ENCODE measurements at places on chromosomes 7 and 10. TPM values are rescaled to one million over a fixed set of nuclear protein-coding genes. Genes with fewer than 3 reads are reported as not detected.

Gene TMEM26
- total RNA-seq: not detected

GRCh38 chr7:129958643-129959470 lies 6.1 kb upstream of the UBE2H start:
- H3K36me3 ChIP-seq: no peaks in the 10 kb centered on the region
- no peak overlapping the region for H3K4me3 ChIP-seq
- H3K27ac ChIP-seq: peak overlapping the region; percentile 52

DNA sequence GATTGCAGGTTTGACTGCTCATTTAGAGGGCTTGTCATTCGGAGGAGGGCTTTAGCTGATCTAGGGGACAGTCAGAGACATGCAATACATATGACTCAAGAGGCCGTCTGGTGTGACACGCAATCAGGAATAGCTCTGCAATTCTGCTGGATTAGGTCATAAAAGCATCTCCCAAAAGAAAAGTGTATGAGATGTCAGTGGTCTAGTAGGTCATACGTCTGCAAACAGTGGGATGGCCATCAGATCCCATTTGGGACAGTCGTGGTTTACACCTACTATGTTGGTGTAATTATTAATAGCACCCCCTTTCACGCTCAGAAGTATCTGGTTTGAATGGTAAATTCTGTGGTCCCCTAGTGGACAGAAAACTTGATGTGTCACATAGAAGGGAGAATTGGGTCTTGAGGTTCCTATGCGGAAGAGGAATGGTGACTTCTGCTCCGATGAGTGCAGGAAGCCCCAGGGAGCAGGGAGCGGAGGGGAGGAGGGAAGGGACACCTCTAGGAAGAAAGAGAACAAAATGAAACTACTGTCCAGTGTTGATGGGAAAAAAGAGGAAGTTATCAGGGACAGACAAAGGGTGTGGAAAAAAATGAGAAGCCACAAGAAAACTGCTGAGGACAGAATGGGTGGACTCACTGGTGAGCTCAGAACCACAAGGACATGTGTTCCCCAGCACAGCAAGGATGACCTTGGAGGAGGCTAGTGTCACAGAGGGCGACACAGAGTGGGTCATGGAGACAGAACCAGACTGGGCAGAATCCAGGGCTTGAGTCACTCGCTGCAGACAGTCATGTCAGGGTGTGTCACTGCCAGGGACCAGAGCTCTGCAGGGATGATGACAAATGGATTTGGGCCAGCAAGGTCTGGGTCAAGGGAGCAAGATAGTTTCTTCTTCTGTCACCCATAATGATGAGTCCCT lies 59.9 kb downstream of the MAP3K8 start:
- no peaks in the 10 kb centered on the region for H3K27me3 ChIP-seq
- peak; percentile 74 for DNase-seq
- H3K36me3 ChIP-seq: peaks cover 20% of the 10 kb centered on the region
- H3K4me3 ChIP-seq: peak overlapping the region; percentile 80

DNA sequence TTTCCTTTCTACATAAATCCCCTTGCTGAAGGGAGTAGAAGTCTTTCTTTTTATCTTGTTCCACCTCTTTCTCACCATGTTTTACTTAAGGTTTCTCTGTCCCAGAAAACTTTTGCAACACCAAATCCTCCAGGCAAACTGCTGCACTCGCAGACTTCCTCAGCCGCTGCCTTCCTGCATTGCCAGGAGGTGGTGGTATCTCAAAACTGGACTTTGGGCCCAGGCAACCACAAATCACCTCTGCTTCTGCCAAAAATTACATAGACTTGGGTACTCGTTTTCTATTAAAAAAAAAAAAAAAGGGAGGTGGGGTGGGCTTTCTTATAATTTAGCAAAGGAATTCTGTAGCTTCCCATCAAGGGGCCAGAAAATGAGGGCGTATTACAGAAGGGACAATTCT lies 14.7 kb downstream of the INA start:
- no peaks in the 10 kb centered on the region for H3K36me3 ChIP-seq
- H3K4me1 ChIP-seq: no peaks in the 10 kb centered on the region
- H3K27me3 ChIP-seq: peaks cover 18% of the 10 kb centered on the region
- no peak for DNase-seq

GRCh38 chr7:158302274-158303070 lies 285.2 kb downstream of the PTPRN2 start:
- DNase-seq: no peak
- H3K27ac ChIP-seq: no peak overlapping the region
- H3K36me3 ChIP-seq: peaks cover 8% of the 10 kb centered on the region
- H3K4me3 ChIP-seq: no peak overlapping the region
- H3K4me1 ChIP-seq: no peaks in the 10 kb centered on the region

Gene ZNF479
- total RNA-seq: not detected

GRCh38 chr7:105932835-105933477 lies 30.1 kb upstream of the CDHR3 start:
- no peaks in the 10 kb centered on the region for H3K36me3 ChIP-seq
- DNase-seq: no peak
- H3K4me1 ChIP-seq: peaks cover 5% of the 10 kb centered on the region
- no peak overlapping the region for H3K27ac ChIP-seq
- H3K4me3 ChIP-seq: no peak overlapping the region

Gene AKR1C4
- total RNA-seq: not detected

GRCh38 chr10:75433216-75433615 lies 1.8 kb downstream of the LRMDA start:
- DNase-seq: no peak
- H3K27ac ChIP-seq: no peak overlapping the region
- H3K27me3 ChIP-seq: peaks cover 18% of the 10 kb centered on the region
- H3K36me3 ChIP-seq: no peaks in the 10 kb centered on the region

- DNase-seq: no peak
- no peak overlapping the region for H3K27ac ChIP-seq
- H3K27me3 ChIP-seq: no peaks in the 10 kb centered on the region
- H3K4me3 ChIP-seq: no peak overlapping the region
- no peaks in the 10 kb centered on the region for H3K36me3 ChIP-seq
Observed at GRCh38 chr7:119197172-119197876, 972.8 kb downstream of the ANKRD7 start.

DNA sequence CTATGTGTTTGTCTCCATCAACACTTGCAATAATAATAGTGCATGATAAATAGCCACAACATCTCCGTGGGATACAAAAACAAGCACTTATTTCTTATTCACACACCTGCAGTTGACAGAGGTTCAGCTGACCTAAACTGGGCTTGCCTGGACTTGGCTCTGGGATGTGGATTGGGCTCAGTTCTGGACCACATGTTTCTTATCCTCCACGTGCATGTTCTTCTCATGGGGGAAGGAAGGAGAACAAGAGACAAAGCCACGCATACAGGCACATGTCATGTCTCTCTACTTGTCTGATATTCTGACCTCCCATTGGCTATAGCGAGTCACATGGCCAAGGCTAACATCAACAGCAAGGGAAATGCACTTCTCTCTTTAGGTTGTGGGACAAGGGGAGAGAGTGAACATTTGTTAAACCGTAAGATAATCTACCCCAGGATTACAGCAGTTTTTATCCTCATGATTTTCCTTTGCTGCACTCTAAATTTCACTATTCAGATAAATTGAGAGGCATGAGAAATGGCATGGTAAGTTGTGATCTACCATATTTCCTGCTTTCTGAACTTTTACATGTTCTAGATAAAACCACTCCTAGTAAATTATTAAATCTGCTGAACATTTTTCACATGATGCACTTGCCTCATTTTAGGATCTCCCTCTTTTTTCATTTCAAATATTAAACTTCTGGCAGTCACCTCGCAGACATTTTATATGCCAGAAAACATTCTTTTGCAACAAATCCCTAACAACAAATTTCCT lies 33.7 kb downstream of the CFAP58 start:
- H3K27ac ChIP-seq: peak overlapping the region; percentile 17
- H3K4me3 ChIP-seq: peak overlapping the region; percentile 44
- no peaks in the 10 kb centered on the region for H3K36me3 ChIP-seq
- peaks cover 23% of the 10 kb centered on the region for H3K4me1 ChIP-seq
- H3K27me3 ChIP-seq: peaks cover 28% of the 10 kb centered on the region
- no peak for DNase-seq

- peaks cover 35% of the 10 kb centered on the region for H3K4me1 ChIP-seq
- peaks cover 33% of the 10 kb centered on the region for H3K36me3 ChIP-seq
- no peak overlapping the region for H3K4me3 ChIP-seq
- DNase-seq: no peak
Observed at GRCh38 chr10:119859420-119860258, 13.0 kb downstream of the MCMBP start.

Gene TEX47
- total RNA-seq: not detected

DNA sequence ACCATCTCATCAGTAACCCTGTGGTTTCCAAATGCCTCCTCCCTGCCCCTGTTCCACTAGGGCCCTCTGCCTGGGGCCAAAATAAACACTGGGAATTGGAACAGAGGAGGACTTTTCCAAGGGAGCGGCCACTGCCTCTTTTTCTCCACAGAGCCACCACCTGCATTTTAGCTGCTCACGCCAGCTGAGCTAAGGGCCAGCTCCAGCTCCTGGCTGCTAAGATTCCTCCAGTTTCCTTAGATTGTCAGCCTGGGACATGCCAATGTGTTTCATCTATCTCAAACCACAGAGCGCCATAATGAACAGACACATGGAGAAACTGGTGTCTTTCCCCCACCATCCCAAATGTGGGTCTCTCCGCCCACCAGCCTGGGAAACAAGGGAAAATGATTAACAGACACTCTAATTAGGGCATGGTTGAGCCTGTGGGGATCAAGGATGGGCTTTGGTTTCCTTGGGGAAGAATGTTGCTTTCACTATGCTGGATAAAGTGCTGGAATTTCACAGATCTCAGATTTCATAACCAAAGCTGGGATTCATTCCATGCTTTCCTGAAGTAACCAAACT lies 52.2 kb downstream of the ASB13 start:
- H3K27ac ChIP-seq: no peak overlapping the region
- no peaks in the 10 kb centered on the region for H3K4me1 ChIP-seq
- H3K36me3 ChIP-seq: no peaks in the 10 kb centered on the region
- H3K4me3 ChIP-seq: no peak overlapping the region
- H3K27me3 ChIP-seq: peaks cover 3% of the 10 kb centered on the region
- DNase-seq: peak; percentile 20

Gene CCDC3
- total RNA-seq: not detected

GRCh38 chr10:87658858-87659555 lies 671 bp upstream of the PAPSS2 start:
- H3K27me3 ChIP-seq: peaks cover 51% of the 10 kb centered on the region
- no peaks in the 10 kb centered on the region for H3K36me3 ChIP-seq
- DNase-seq: no peak
- H3K4me3 ChIP-seq: peak overlapping the region; percentile 85

- H3K27ac ChIP-seq: no peak overlapping the region
- peak; percentile 60 for DNase-seq
- peaks cover 9% of the 10 kb centered on the region for H3K4me1 ChIP-seq
- H3K27me3 ChIP-seq: no peaks in the 10 kb centered on the region
Observed at GRCh38 chr7:893686-894085, 17.3 kb downstream of the GET4 start.

All from natural killer cell treated with Interleukin-12 subunit alpha and Interleukin-12 subunit beta and Interleukin-15 and Interleukin-18, amount 100 ng/mL, for 72 hours (primary cell).